ENCODE measurements at places on chromosomes 4 and X.
A peak's percentile ranks its signal among the peaks of the same experiment; 100 is the strongest.

DNA sequence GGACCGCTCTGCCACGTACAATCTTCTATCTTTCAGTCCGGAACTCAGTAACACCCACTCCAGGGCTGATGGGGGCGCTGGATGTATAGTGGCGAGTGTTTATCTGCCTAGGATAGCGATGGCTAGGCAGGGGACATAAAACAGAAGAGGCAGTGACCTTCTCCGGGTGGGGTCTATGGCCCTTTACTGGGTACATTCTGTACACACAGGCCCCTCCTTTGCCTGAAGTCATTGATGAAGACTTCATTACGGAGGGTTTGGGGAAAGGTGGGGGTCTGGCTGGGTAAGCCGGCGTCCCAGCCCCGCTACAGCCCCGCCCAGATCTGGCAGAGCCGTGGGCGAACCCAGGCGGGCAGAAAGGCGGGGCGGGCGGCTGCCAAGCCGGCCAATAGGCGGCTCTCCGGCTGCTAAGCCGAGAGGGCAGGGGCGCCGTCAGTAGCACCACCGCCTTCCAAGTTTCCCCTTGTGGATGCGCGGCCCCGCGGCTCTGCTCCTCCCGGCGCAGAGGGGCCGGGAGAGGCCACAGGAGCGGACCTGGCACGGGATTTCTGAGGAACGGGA lies at the start of gene CHST7:
CHST7 (plus strand) TSS at position 435 of the 561 bp plus-strand sequence. CDS start 167 bp downstream, outside the sequence.
- peak; percentile 41 for DNase-seq

DNA sequence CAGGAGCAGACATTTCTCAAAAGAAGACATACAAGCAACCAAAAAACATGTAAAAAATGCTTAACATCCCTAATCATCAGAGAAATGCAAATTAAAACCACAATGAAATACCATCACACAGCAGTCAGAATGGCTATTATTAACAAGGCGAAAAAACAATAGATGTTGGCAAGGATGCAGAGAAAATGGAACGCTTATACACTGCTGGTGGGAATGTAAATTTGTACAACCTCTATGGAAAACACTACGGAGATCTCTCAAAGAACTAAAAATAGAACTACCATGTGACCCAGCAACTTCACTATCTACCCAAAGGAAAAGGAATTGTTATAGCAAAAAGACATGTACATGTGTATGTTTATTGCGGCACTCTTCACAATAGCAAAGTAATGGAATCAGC lies 71.5 kb downstream of the PPP4R3C start:
- no peak for DNase-seq

DNA sequence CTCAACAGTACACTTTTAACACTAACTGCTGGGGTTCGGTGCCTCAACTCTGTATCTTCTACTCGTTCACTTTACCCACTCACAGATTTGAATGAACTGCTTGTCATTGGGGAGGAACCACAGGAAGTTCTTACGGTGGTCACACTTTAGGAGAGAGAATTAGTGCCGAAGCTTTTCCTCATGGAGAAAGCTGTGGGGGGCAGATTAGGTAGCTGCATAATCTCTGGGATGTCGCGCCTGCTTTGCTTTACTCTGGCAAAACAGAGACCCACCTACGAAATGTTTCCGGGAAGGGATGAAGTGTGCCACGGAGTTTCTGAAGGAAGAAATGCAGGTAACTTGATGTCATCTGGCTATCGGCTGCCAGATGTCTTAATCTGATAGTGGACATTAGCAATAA lies 949.7 kb upstream of the TENM3 start:
- DNase-seq, result no peak

DNA sequence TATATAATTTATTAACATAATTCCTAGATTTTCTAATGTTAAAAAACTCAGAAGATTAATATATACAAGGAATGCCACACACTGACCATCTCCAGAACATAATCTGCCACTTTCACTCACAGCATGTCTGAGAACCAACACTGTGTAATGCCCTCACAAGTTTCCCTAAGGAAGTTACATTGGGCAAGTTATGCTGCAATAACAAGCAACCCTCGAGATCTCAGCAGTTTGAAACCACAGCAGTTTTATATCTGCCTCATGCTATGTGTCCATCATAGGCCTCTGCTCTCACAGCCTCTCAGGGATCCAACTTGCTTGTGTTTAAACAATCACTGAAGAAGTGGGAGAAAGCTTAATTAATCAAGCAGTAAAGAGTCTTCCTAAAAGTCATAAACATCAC lies 250.0 kb upstream of the SLC7A11 start:
- DNase-seq, result no peak

GRCh38 chrX:252244-252956 lies 28.8 kb upstream of the PLCXD1 start:
- no peak for DNase-seq

DNA sequence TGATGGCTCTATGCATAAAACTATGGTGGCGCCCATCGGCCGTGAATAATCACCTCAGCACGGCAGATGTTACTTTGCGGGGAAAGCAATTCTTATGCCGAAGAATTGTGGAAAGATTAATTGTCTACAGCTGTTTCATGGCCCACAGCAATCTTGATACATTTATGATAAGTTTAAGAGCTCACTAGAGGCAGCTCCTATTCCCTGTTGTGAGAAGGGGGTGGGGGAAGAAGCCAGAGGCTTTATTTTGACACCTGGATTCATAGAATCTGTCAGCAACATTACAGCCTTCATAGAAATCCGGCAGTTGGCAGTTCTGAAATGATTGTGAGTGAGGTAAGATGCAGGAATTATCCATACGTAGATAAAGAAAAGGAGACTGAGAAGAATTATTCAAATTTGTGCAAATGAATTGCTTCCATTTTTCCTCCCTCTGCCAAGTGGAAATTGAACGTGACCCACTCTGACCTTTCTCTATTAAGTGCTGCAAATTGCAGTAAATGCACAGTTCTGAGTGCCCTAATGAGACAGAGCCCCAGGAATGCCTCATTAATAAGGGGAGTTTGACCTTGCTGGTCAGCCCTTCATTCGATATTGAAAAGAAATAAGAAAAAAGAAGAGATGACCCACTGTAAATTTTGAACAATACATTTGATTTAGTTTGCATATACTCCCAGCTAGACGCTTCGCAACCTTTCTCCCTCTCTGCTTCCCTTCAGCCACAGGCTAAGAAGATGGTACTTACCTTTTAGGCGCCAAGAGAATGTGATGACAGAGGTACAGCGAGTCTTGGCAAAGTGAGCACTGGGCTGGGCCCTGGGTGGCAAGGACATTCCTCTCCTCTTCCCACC lies 188.8 kb downstream of the GPAT3 start:
- no peak for DNase-seq

GRCh38 chrX:153878345-153878744 lies 7.6 kb downstream of the L1CAM start:
- DNase-seq, result no peak

- no peak for DNase-seq
Observed at GRCh38 chr4:150261571-150261970, 183.3 kb downstream of the DCLK2 start.

- DNase-seq, result no peak
Observed at GRCh38 chr4:29131304-29131703, 1588.9 kb upstream of the PCDH7 start.

DNA sequence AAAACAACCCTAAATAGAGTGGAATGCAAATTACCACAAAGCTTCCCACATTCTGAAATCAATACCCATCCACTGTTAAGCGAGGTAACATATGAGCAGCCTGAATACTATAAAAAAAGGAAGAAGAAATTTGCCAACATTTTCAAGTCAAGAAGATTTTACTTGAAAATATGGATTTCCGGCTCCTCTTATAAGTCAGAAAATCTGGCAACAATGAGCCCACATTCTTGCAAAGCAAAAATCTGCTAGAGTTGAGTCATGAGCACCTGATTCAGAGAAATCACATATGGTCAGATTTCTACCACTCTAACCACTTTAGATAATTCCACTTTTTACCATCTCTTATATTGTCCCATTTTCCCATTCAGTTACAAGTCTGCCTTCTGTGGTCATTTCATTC lies 395.7 kb downstream of the DTHD1 start:
- no peak for DNase-seq

DNA sequence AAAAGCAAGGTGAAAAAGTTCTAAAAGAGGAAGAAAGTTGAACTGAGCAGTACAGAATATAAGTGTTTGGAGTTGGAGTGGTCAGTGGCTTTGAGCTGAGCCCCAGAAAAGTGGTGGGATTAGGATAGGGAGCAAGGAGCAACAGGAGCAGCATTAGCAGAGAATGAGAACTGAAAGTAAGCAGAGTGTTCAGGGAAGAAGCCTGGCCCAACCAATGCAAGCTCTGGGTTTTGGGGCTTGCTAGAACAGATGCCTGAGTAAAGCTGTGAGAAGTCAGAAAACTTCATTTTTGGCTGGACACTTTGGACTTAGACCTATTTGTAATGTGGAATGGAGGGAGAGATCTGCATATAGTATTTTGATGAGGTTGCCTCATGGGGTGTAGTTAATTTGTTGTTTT lies 17.8 kb downstream of the JADE1 start:
- no peak for DNase-seq

- no peak for DNase-seq
Observed at GRCh38 chr4:27398631-27399310, 538.1 kb downstream of the STIM2 start.

GRCh38 chrX:69197690-69198089 lies 32.4 kb upstream of the PJA1 start:
- DNase-seq, result no peak

GRCh38 chr4:183962419-183962818 lies 57.3 kb downstream of the STOX2 start:
- DNase-seq, result no peak

- peak; percentile 21 for DNase-seq
Observed at GRCh38 chrX:131747173-131747572, 203.3 kb downstream of the OR13H1 start.

DNA sequence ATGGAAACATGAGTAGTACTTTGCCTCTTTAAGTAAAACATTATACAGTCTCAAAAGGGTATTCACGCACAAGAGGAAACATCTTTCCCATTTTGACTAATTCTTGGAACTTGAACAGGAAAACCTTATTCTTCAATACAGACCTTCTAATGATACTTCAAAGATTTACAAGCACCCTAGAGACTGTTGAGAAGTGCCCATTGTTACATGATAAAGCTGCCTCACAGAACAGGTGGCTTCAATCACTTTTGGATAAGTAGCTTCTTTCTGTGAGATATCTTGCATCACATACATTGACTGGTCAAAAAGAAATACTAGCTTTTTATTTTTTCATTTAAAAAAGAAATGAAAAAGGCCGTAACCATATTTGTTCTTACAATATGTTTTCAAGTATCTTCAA lies 219.4 kb downstream of the EPHA5 start:
- DNase-seq, result no peak

- no peak for DNase-seq
Observed at GRCh38 chrX:68735266-68735665, 87.8 kb downstream of the STARD8 start.

DNA sequence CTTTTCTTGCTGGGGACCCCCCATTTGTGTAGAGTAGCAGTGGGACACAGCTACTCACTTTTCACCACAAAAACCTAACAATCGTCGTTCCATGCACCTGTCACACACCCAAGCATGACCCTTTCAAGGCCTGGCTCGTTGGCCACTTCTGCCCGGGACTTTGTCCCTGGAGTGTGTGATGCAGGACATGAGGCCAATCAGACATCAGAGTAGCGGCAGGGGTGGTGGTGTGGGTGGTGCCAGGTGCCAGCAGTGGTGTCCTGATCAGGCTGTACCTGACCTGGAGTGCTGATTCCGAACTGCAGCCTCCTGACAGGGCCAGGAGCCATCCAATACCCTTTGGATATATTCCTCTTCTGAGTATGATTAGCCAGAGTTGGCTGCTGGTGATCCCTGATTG lies 23.1 kb upstream of the PROM1 start:
- no peak for DNase-seq

GRCh38 chrX:119455264-119455663 lies 13.0 kb upstream of the SLC25A5 start:
- no peak for DNase-seq

GRCh38 chr4:147509386-147509785 lies 28.5 kb downstream of the EDNRA start:
- DNase-seq, result no peak

GRCh38 chr4:37602454-37603069 lies 83.6 kb downstream of the RELL1 start:
- DNase-seq, result no peak

All from GM13976 (cell line).